ENCODE measurements at places on chromosomes 13 and 19.

GRCh38 chr19:5392486-5392885, 51.9 kb upstream of the PTPRS start:
- no peak for DNase-seq

- no peak for DNase-seq
Measured at GRCh38 chr13:38365661-38366060, 16.0 kb downstream of the UFM1 start.

DNA sequence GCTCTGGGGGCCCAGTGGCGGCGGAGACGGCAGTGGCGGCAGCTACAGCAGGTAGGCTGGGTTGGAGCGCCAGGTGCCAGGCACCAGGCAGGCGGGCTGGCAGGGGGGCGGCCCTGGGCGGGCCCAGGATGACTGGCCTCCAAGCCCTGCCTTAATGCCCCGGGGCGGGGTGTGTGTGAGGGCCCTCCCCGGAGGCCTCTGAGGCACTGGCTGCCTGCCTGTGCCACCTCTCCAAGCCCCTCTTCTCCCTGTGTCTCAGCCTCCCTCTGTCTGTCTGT, at the start of gene KLK11:
Gene KLK11 (minus strand): TSS at position 63 of the 278 bp plus-strand sequence. CDS start 985 bp downstream, outside the sequence.
- DNase-seq = no peak

GRCh38 chr13:46571189-46571908, 18.4 kb downstream of the LRCH1 start:
- DNase-seq = no peak

All from NCI-H2227 treated with DMSO at 0.1 percent for 48 hours (cell line).